Activated T-helper 1 cell treated with anti-CD3 and anti-CD28 coated beads, Interleukin-2, amount 50 U/mL, for 16 hours (primary cell): ENCODE measurements at places on chromosomes 3 and 15.

DNA sequence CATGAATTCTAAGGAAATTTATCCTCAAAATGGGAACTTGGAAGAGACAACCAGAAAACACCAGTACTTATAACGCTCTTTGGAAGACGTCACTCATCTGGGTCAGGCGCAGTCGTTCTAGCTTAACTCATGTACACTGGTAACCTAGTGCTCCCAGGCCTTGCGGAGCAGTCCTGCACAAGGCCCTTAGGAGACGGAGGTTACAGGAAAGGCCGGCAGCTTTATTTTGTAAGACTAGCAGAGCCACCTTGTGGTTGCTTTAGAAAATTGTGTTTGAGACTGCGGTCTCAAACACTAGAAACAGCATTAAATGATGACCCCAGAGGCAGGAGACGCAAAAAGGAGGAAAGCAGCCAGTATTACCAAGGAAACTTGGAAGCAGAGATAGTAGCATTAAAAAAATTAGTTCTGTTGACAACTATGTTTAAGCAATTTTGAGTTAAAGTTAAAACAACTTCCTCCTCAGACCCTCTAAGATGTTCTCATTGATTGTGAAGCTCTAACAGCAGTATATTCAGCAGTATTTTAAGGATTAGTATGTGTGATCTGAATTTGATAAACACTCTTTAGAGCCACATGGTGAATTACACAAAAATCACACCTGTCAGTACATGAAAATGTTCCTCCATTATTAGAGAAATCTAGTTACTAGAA, 141.9 kb upstream of the C2CD4B start:
- DNase-seq = no peak

DNA sequence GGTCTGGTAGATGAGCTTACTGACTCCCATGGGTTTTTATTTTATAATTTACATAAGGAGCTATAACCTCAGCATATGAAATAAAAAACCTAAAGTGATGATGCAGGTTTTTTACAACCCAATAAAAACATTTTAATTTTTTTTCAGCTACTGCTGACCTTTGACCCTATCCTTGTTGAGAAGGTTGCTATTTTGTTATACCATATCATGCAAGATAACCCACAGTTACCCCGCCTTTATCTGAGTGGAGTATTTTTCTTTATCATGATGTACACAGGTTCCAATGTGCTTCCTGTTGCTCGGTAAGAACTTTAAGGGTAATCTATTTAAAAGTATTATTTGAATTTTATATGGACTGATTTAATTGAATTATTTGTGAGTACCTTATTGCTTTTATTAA, 70.8 kb downstream of the DNAJC13 start:
- no peak for DNase-seq

GRCh38 chr15:39638041-39638440, 57.2 kb downstream of the THBS1 start:
- no peak for DNase-seq

GRCh38 chr3:186075489-186075888, 33.4 kb downstream of the ETV5 start:
- DNase-seq = no peak

GRCh38 chr3:141308588-141309218, 59.6 kb upstream of the ZBTB38 start:
- no peak for DNase-seq

DNA sequence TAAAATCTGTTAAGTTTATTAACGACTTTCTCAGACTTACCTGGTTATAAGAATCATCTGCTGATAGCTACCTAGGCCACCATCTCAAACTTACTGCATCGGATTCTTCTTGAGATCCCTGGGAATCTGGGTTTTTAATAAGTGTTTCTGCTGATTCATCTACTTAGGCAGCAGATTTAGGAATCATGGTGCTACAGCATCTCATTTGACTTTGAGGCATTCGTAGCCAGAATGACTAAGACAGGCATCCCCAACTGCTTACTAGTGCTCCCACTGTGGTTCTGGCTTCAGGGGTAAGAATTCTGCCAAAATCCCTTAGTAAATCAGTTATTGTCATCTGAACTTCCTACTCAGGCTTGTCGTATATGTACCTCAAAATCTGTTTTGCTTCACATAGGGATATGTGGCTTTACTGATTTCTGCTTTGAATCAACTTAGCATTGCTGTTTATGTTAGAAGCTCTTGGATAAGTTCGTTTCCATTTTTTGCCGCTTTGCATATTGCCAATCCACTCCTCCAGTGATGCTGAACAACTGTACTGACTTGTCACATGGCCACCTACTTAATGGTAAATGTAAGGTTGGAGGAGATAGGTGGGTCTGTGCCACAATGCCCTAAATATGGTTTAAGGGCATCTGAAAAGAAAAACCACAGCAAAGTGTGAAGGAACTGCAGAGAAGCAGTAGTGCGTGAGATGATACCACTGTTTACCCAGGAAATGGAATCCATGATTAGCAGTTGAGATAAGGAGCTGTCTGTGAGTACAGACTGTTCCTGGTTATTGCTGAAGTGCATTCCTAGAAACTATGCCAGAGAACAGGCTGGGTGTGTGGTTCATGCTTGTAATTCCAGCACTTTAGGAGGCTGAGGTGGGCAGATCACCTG, 60.3 kb downstream of the MAP6D1 start:
- no peak for DNase-seq

GRCh38 chr3:105527949-105528348, 161.2 kb downstream of the ALCAM start:
- no peak for DNase-seq

GRCh38 chr15:66670762-66671580, 31.1 kb upstream of the SMAD6 start:
- no peak for DNase-seq

- DNase-seq = no peak
Measured at GRCh38 chr3:45125550-45126026, 20.6 kb downstream of the CDCP1 start.

DNA sequence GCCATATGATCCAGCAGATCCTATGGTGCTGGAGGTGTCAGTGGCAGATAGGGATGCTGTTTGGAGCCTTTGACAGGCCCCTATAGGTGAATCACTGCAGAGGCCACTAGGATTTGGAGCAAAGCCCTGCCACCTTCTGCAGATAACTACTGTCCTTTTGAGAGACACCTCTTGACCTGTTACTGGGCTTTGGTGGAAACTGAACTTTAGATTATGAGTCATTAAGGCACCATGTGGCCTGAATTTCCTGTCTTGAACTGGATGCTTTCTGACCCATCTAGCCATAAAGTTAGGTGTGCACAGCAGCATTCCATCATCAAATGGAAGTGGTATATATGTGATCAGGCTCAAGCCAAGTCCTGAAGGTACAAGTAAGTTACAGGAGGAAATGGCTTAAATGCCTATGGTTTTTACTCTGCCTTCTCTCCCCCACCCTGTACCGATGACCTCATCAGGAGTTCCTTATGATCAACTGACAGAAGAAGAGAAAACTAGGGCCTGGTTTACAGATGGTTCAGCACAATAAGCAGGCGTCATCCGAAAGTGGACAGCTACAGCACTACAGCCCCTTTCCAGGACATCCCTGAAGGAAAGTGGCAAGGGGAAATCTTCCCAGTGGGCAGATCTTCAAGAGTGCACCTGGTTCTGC, 565.6 kb upstream of the AGTR1 start:
- no peak for DNase-seq

- DNase-seq = no peak
Measured at GRCh38 chr3:25906132-25906906, 116.4 kb downstream of the OXSM start.
